ENCODE measurements at places on chromosomes 11 and 22. TPM values are rescaled to one million over a fixed set of nuclear protein-coding genes. Genes with fewer than 3 reads are reported as not detected.

DNA sequence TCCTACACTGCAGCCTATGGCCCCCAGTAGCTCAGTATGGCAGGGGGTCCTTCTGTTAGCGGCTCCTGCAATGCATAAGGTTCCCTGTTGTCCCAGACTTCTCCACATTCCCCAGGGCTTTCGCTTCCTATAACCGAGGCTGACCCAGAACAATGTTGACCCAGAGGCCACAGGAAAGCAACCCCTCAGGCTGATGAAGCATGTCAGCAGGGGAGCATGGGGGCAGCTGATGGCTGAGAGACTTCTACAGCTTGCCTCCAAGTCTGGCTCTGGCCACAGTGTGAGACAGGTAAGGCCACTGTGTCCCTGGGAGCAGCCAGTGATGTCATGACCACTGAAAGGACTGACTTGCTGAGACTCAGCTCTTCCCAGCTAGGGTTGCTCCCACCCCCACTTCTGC, 12.5 kb upstream of the PPFIBP2 start:
- DNase-seq, result no peak

GRCh38 chr11:70577258-70577603, 178.9 kb downstream of the CTTN start:
- DNase-seq, result no peak

- no peak for DNase-seq
These were observed 89.0 kb downstream of the SLC1A2 start for GRCh38 chr11:35330156-35330889.

DNA sequence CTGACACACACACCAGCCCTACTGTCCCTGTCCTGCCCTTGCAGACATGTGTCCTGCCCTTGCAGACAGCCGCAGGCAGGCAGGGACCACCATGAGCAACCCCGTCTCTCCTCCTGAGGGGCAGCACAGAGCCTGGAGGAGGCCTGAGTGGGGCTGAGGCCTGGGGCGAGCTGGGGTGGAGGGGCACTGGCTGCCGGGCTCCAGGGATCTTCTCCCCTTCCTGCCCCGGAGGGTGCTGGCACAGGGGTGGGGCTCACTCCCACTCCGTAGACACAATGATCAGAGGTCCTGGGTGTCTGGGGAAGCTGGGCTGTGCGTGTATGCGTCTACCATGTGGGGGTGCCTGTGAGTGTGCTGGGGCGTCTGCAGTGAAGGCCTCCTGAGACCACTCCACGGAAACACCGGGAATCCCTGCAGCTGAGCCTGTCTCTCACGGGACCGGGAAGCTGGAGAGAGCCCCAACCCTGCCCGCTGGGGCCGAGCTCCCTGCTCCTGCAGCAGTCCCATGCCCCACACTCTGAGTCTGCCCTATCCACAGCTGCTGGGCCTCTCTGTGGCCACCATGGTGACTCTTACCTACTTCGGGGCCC, 588 bp downstream of the TSPAN32 start:
- no peak for DNase-seq

- DNase-seq, result no peak
These were observed 10.0 kb downstream of the RIBC2 start for GRCh38 chr22:45423524-45423923.

GRCh38 chr11:33449798-33450197, 192.6 kb downstream of the HIPK3 start:
- no peak for DNase-seq

- no peak for DNase-seq
These were observed 197.1 kb downstream of the HIPK3 start for GRCh38 chr11:33454264-33454663.

ALKBH3 gene
- total RNA-seq, result 41.2 TPM

C2CD3 gene
- 5.9 TPM for total RNA-seq

TEAD1 gene
- 75.2 TPM for total RNA-seq
